NCI-H1930 (cell line): ENCODE measurements at places on chromosomes 2 and 18.

GRCh38 chr2:67936969-67937368 lies 125.8 kb downstream of the C1D start:
- DNase-seq: no peak

GRCh38 chr2:207655000-207655399 lies 29.8 kb upstream of the METTL21A start:
- no peak for DNase-seq

DNA sequence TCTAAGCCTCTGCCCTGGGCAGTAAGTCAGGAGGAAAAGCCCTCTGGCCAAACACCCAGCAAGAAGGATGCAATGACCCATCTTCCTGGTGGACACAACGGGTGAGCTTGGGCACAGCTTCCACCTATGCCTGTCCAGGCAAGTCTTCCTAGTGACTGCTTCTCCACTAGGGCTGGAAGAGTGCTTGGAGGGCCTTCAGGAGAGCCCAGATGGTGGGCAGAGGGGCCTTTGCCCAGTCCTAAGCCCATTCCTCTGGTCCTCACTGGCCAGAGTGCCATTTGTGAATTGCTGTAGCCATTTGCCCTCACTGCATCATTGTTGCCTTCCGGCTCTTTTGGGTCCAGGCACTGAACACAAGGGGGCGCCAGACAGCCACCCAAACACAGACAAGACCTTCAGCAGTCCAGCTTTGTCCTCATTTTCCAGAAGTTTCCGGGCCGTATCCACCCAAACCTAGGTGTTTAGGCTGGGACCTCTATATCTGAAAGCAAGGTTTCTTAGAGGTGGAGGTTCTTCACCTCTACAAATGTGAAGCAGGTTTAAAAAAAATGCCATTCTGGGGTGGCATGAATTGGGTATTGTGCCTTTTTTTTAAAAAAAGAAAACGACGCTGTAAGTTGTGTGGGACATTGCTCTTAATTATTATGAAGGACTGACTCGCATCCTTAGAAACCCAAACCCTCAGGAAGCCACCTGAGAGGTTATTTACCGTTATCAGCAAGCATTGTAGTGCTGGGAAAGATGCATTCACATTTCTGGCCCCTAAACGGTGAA lies 29.5 kb downstream of the PAX8 start:
- peak; percentile 44 for DNase-seq

DNA sequence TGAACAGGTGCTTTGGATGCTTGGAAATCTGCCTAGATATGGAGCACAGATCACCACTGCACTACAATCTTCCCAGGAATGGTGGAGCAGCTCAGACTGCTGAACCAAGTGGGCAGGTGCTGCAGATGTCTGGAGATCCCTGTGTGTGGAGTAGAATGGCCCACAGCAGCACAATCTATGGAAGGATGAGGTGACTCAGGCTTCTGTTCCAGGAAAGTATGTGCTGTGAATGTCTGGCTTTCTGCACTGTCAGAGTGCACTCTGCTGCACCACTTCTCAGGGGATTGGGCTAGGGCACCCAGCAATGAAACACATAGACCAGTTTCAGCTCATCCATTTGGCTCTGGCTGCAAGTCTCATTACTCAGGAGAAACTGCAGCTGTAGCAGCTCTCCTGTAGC lies 865.4 kb upstream of the NXPH2 start:
- DNase-seq: no peak

- no peak for DNase-seq
These were observed 14.4 kb downstream of the GPR55 start for GRCh38 chr2:230910546-230911177.

DNA sequence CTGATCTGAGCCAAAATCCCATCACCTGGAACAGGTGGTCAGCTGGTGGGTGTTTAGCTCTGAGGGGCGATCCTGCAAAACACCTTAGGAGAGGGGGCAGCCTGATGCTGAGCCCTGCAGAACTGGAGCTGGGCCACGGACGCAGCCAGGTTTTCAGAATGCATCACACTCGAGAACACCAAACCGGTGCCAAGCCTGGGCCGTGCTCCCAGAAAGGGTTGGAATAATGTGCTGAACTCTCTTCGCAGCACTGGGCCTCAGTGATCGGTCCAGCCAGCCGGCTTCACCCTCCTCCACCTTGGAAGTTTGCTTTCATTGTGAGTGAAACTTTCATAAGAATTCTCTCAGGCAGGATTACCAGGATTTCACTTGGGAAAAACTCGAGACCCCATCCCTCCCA lies 56.5 kb upstream of the TTC39C start:
- no peak for DNase-seq

- DNase-seq: no peak
These were observed 56.3 kb downstream of the TIMM21 start for GRCh38 chr18:74204526-74205152.

- no peak for DNase-seq
These were observed 522.8 kb upstream of the CDH7 start for GRCh38 chr18:65227970-65228369.

DNA sequence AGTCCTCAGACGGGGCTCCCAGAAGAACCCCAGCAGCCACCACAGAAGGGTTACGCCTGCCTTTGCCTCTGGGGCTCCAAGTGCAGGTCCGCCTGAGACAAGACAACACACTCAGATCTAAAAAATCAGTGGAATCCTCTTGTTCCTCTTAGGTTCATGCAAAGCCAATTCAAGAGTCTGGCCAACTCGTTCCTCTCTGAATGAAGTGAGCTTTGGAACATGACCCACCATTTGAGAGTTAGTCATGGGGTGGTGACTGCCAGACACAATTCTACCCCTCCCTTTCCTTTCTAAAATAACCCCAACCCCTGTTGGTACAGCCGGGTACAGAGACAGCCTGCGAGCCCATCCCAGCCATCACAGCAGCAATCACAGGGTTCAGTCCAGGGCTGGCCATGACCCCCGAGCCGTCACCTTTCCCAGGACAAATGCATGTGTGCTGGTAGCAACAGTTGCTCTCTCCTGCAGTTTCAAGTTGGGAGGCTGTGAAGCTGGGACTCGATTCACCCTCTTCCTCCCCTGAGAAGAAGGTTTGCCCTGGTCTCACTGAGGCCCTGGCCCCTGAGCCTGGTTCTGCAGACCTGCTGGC lies 183.1 kb upstream of the SH3BP4 start:
- no peak for DNase-seq

DNA sequence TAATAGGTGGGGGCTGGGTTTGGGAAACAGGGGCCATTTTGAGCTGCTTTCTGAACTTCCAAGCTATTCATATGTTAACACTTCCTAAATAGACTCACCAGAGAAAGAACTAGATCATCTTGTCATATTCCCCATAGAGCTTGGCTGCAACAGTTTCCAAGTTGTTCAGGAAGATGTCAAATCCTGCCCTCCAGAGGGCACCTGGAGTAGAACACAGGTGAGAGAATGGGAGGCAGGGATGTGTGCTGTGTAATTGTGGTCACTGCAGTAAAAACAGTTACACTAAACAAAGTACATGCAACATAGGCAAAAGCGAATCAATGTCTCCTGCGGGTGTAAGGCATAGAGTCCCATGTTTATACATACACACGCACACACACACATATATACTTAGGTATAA lies 34.5 kb upstream of the LRRC30 start:
- DNase-seq: no peak

DNA sequence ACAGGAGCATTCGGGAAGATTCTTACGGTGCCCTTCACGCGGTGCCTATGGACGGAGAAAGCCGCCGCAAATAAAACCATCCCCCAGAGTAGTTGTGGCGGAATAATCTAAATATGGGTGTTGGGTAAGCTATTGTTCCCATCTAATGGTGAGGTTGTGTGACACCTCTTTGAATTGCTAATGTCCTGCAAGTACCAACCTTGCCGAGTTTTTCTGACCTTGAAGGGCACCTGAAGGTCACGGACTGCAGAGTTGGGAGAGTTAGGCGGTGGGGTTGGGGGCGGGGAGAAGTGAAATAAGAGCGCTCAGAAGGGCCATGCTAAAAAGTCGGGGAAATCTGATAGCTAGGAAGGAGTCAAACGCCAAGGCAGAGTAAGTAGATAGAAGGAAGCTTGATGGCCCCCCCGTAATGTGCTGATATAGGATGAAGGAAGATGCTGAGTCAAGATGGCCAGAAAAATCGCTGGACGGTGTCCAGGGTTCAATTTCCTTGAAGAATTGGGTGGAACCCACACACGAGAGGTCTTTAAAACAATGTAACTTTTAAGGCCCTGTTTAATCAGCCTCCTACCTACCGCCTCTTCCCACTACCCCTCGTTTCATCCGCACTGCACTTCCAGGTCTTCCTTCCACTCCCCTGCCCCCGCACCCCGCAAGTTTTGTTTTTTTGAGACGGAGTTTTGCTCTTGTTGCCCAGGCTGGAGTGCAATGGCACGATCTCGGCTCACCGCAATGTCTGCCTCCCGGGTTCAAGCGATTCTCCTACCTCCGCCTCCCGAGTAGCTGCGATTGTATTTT lies 600 bp downstream of the KATNAL2 start:
- no peak for DNase-seq

GRCh38 chr2:235135990-235136561 lies 184.3 kb downstream of the SH3BP4 start:
- DNase-seq: peak; percentile 68

DNA sequence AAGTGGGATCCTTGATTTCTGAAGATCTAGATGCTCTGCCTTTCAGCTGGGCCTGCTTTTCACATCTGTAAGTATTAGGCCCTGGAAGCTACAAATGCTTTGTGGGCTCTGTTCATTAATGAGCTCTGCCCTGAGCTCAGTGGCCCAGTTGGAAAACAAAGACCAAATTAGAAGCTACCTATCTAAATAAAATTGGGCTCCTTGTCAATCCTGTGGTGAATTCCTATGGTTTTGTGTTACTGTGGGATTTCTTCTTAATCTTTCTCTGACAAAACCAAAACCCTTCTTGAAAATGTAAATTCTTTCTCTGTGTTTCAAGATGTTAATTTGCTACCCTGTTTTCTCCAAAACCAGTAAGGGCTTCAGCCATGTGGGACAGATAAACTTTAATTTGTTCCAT lies 219.0 kb upstream of the HS6ST1 start:
- DNase-seq: no peak

- no peak for DNase-seq
These were observed 57.7 kb upstream of the LRP1B start for GRCh38 chr2:142188562-142188961.

DNA sequence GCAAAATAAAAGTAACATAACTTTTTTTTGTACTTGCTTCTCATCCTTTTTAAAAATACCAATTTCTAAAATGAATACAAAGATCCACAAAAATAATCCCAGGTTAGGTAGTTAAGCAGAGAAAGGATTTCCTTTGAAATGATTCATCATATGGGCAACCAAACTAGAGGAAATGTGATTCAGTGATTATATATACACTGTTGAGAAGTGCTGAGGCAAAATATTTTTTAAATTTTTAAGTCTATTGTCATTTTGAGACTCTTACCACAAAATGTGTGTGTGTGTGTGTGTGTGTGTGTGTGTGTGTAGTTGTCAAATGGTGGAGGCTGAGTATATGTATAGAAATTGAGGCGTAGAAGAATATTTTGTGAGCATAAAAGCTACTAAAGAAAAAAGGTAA lies 1075.3 kb downstream of the LRP1B start:
- DNase-seq: no peak

DNA sequence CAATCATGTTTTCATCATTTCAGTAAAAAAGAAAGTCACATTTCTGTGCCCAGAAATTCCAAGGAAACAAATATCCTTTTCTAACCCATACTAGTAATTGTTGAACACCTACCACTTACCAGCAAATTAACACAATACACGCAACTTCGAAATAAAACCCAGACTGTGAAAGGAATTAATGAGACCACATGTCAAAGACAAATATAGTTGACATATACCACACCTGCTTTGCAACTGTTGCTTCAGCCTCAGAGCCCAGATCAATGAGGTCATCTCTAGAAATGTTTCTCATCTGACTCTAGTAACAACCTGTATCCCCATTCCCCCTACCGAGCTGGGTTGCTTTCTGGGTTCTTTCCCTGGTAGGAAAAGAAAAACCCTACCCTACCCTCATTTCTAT lies 52.6 kb downstream of the TRIP12 start:
- DNase-seq: no peak

- DNase-seq: no peak
These were observed 245.6 kb downstream of the ANAPC1 start for GRCh38 chr2:111638274-111638877.

GRCh38 chr2:214069254-214069653 lies 341.6 kb upstream of the VWC2L start:
- DNase-seq: no peak
